ENCODE measurements at places on chromosomes 7 and 10.

- DNase-seq = no peak
Measured at GRCh38 chr10:29702273-29703164, 67.7 kb upstream of the SVIL start.

DNA sequence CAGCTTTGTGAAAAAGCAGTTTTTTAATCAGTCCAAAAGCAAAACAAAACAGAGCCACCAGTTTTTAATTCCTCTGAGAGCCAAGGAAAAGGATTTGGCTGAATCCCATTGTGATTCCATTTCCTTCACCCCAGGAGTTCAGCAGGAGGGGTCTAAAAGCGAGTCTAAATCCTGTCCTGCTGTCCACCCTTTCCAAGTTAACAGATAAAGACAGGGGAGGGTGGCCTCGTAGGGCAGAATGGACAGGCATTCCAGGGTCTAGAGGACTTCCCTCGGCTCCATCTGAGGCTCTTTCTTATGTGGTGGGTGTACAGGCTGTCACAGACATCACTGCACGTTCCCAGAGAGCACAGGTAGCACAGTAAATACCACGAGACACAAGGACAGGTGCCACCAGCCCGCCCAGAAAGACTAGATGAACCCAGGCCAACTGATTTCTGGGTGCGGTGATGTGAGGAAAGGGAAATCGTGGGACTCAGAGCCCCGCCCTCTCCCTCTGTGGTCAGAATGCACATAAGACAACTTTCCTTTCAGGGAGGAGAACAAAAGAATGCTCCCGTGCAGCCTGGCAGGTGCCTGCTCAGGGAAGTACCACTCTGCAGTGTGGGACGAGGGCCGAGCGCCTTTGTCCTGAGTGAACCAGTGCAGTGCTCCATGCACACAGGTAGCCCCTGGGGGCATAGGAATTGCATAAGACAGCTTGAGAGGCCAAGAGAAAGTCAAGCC, 119.7 kb downstream of the ABLIM1 start:
- DNase-seq = peak; percentile 25

GRCh38 chr10:43078986-43079273, 2.1 kb downstream of the RET start:
- no peak for DNase-seq

- no peak for DNase-seq
Measured at GRCh38 chr7:49483142-49483541, 290.3 kb upstream of the VWC2 start.

- no peak for DNase-seq
Measured at GRCh38 chr7:142855114-142855743, 353 bp downstream of the EPHB6 start.

GRCh38 chr7:34751725-34752643, 94.0 kb downstream of the NPSR1 start:
- DNase-seq = no peak

DNA sequence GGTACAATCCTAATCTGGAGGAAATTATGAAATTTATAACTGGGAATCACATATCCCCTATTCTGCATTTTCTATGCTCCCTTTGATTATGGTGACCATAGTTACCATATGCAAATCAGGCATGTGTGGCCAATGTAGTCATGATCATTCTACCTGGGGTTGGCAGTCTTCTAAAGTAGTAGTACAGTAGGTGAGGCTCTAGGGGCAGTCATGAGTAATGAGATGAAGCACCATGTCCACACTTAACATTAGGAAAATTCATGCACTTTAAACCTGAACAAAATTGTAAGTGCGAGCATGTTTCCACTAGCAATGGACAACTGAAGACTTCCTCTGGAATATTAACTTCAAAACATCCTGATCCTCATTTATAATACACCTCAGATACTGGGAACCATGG, 545.9 kb downstream of the SUGCT start:
- no peak for DNase-seq

DNA sequence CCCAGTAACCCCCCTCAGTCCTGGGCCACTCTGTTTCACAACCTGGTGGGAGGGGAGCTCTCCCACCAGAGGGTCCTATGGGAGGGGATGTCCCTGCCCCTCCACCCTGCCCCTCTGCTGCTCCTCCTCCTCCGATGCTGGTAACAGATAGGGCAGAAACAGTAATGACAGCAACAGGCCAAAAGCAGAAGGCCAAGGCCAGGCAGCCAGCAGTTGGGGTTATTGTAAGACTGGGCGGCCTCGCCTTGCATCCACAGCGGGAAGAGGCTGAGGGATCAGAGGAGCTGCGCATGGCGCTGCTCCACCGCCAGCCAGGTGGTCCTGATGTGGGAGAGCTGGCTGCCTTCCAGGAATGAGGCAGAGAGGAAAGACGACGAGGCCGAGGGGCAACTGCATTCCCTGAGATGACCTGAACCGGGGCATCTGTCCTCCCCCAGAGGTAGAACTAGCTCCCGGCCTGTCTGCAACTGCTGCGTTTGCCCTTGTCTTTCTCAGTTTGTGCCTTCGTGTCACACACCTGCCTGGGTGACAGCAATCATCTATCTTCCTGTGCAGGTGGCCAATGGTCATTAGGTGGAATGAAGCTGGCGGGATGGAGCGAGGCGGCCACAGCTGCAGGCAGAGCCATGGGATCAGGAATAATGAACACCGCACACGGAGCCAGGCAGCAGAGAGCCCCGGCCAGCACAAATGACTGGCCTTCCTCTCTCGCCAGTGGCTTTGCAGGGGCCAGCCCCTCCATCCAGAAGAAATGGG, 54.0 kb upstream of the CACUL1 start:
- DNase-seq = no peak

- no peak for DNase-seq
Measured at GRCh38 chr10:94607111-94607510, 61.5 kb downstream of the HELLS start.

- no peak for DNase-seq
Measured at GRCh38 chr10:132632091-132632561, 94.5 kb downstream of the INPP5A start.

DNA sequence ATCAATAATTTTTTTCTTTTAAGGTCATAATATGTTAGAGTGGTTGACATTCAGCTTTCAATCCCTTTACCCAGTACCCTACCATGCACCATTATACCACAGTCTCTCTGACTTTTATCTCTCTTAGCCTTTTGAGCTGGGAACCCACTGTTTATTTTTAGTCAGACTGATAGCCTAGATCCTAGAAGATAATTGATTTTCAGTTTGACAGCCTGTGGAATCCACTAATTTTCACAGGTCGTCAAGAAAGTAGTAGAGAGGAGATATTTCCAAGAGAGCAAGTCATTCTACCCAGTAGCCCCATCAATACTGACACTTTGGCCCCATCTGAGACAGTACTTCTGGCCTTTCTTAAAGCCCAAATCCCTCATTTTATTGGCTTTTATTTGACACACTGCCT, 67.1 kb upstream of the CC2D2B start:
- no peak for DNase-seq

DNA sequence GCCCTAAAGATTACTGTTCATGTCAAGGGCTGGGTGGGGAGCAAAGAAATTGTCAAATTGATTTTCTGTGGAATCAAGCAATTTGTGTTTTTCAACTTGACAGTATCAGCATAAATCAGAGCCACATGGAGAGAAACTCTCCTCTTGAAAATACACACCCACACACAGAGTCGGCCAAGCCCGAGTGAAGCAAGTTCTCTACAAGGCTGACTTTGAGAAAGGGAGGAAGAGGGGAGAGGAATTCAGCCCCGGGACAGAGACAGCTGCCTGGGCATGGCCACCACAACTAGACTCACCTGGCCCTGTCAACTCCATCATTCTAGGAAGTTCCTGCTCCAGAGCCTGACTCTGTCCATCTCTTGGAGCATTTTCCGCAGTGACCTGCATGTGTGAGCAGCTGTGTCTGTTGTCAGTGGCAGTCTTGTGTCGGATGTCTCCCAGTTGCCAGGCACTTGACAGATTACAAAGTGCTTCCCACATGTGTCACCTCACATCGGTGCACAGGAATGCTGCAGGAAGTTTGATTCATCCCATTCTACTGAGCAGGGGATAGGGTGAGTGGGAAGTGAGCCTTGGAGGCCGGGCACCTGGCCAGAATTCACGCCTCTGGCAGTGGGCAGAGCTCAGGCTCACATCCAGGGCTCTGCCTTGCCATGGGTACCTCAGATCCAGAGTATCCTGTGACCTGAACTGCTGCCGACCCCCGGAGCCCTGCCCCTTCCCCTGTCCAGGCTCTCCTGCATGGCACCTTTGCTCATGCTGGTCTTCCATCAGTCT, 37.9 kb downstream of the ADAM12 start:
- no peak for DNase-seq

DNA sequence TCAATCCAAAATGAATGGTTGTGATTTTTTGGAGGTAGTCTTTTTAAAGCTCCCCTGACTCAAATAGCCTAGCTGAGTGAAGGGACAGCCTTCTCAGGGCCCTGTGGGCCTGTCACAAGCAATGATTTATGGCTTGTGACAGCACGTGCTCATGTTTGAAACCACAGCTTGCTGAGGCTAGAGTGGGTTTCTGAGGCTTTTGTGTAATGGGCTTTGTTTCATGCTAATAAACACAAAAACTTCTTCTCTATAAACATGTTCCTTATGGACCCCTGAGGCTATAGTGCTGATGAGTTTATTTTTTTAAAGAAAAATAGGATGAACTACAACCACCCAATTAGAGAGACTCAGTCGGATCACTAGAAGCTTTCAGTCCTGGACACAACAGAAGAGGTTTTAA, 36.1 kb upstream of the BET1 start:
- no peak for DNase-seq

GRCh38 chr7:13949445-13949844, 40.0 kb downstream of the ETV1 start:
- DNase-seq = no peak

DNA sequence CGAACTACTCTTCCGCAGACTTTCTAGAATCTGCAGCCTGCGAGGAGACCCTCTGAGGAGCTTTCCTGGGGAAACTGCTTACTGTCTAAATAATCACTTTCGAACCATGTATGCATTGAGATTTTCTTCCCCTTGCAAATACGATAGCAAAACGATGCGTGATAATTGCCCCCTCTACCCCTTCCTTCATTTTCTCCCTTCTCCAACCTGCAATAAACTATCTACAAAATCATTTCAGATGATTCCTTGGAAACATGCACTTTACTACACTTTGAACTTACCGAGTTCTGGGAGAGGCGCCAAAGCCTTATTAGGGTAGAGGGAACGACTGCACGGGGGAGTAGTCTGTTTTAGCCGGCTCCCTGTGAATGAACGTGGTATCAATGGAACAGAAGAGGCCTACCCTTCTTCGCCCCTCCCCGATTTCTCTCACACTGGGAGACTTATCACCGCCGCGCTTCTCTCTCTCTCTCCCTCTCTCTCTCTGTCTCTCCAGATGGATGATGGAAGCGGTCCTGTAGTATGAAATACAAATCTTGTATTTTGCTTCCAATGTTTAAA, at the start of gene FGFBP3:
Gene FGFBP3 (minus strand): TSS at position 370 of the 561 bp plus-strand sequence. CDS start 517 bp downstream, outside the sequence.
- DNase-seq = no peak

- no peak for DNase-seq
Measured at GRCh38 chr10:58385784-58386112, 538 bp downstream of the TFAM start.

GRCh38 chr10:127999297-128000129, 92.6 kb downstream of the PTPRE start:
- no peak for DNase-seq

GRCh38 chr10:30944005-30944404, 87.7 kb downstream of the ZNF438 start:
- no peak for DNase-seq

DNA sequence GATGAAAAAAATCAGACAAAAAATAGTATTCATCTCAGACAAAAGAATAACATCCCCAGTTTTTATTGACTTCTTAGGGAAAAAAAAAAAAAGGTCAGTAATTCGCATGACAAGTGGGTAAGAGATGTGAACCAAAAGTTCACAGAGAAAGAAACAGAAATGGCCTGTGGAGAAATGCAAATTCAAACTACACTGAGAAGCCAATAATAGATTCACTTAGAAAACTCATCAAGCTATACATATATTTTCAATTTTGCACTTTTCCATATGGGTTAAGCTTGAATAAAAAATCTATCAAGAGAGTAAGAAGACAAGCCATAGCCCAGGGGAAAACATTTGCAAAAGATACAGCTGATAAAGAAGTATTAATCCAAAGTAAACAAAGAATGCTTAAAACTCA, 28.0 kb downstream of the HERC4 start:
- no peak for DNase-seq

DNA sequence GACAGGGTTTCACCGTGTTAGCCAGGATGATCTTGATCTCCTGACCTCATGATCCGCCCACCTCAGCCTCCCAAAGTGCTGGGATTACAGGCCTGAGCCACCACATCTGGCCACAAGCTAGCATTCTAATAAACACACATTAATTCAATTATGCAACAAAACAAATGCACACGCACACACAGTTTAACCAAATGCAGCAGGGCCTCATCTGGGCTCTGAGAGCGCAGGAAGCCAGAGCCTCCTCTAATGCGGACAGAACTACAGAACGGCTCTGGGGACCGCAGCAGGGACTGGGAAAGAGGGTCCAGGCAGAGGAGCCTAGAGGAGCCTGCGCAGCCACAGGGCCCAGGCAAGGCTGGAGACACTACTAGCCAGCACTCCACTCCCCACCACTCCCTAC, 3.8 kb downstream of the MAD1L1 start:
- no peak for DNase-seq

GRCh38 chr10:117631276-117632145, 89.0 kb downstream of the EMX2 start:
- no peak for DNase-seq

GRCh38 chr10:63829573-63830149, 308.5 kb downstream of the REEP3 start:
- DNase-seq = no peak

GRCh38 chr7:36185756-36186155, 32.7 kb downstream of the EEPD1 start:
- no peak for DNase-seq

DNA sequence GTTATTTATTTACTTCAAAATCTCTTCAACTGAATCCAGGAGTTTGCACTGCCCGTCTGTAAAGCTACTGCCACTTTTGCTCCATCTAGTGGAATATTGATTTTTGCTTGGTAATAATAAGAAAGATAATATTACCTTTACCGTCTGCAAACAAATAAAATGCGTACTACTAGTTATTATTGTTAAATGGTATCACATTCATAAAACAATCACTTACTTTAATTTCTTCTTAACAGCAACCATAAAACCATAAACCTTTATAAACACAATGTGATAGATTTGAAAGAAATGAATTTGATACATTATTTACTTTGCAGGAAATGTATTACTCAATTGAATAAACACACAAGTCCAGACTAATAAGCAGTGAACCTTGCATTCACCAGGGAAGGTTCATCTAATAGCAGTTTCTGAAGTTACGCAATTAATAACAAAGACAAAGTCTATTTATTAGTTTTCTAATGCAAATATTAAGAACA, 6.4 kb downstream of the AGMO start:
- DNase-seq = no peak

Measured in stimulated activated CD8-positive, alpha-beta memory T cell treated with anti-CD3 and anti-CD28 coated beads, Interleukin-15, amount 100 ng/mL, for 4 hours (primary cell).